ENCODE measurements at places on chromosomes 3 and 15.

DNA sequence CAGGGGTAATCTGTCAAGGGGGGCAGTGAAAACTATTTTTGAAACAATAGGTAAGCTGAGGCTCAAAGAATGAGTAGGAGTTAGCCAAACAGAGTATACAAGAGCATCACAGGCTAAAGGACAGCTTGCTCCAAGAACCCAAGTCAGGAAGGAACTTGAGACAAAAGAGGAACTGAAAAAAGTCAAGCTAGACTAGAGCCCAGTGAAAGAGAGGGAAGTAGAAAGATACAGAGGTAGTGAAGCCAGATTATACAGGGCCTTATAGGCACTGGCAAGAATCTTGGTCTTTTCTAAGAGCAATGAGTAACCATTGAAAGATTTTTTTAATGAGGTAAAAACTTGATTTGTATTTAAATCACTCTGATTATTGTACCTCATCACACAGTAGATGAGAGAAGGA is 69.9 kb downstream of the FILIP1L start:
- DNase-seq, result no peak

DNA sequence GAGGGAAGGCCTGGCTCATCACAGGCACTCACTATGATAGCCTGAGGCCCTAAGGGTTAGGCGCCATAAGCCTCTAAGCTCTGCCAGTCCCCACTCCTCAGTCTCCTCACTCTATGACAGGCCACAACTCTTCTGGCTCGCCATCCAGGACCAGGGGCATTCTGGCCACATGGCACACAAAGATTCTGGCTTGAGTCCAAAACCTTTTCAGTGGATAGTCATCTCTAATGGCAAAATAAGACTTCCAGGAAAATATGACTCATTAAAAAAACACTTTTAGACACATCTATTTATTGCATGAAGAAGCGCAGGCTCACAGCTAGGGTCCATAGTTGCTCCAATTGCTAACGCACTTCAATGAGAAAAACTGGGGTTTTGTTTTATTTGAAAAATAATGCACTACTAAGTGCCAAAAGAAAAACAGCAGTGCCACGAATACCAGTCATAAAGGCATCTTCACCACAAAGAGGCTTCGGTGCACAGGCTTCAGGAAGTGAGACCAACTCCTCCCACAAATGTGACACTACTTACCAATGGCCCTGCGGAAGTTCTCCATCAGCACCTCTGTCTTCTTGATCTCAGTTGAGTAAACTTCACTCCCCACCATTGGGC is 11.1 kb downstream of the RUVBL1 start:
- DNase-seq, result no peak

GRCh38 chr3:111785034-111785433 is 74.0 kb upstream of the PHLDB2 start:
- no peak for DNase-seq

- DNase-seq, result no peak
These were observed 10.6 kb upstream of the SOX2 start for GRCh38 chr3:181701096-181701495.

DNA sequence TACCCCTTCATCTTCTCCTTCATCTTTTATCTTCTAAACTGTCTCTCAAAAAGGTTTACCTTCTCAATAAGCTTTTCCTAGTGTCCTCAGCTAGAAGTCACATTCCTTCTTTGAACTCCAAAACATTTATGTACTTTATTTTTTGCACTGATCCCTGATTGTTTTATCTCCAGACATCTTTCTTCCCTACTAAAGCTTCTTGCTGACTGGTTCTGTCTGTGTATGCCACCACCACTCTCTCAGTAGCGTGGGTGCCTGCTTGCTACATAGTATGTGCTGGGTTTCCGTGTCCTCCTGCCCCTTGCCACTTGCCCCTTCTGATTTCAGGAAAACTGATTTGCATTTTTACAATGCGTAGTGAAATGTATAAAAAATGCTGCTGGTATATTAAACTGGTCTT is 24.0 kb downstream of the GTF2E1 start:
- no peak for DNase-seq

DNA sequence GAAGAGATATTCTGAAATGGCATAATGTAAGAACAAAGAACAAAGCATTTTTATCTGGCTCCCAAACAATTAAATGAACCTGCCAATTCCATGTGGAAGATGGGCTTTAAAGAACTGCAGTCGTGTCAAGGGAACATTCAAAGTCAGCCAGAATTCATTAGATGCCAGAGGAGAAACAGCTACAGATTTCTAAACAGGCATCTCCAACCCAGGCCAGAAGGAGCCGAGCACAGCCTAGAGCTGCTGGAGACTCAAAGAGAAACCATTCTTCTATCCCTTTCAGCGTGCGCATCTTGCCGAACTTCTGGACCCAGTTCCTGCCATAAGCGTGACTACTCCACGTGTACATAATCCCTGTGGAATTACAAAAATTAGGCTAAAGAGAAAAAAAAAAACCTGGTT is 60.4 kb downstream of the MB21D2 start:
- no peak for DNase-seq

DNA sequence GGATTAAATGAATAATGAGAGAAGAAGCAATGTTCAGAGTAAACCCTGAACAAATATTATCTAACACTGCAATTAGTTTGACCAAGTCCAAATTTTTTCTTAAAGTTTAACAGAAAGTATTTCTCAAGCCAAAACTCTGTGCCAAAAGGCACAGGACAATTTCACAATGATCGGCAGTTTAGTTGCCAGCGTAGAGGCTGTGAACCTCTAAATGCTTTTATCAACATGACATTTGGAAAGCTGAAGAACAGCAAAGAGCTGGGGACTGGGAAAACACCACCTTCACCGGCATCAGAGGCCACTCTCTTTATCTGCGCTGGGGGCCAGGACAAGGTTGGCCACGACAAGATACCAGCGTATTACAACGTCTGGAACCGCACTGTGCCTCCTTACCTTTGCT is 125.6 kb downstream of the ADAMTS17 start:
- DNase-seq, result no peak

DNA sequence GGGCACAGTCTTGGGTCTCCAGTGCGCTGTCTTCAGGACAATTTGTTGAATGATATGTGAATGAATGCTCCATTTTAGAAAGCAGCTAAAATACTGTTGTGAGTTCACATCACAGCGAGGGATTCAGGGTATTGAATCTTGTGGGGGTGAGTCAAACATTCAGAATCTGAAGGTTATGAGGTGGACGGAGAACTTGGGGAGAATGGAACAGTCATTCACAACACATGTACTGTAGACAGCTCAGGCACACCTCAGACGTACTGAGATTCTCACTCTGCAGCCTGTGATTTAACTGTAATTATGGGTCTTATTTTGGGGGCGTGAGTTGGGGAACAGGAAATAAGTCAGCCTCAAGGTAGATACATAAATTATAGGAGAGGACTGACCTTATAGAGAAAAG is 13.9 kb downstream of the CRYBG3 start:
- DNase-seq, result no peak

DNA sequence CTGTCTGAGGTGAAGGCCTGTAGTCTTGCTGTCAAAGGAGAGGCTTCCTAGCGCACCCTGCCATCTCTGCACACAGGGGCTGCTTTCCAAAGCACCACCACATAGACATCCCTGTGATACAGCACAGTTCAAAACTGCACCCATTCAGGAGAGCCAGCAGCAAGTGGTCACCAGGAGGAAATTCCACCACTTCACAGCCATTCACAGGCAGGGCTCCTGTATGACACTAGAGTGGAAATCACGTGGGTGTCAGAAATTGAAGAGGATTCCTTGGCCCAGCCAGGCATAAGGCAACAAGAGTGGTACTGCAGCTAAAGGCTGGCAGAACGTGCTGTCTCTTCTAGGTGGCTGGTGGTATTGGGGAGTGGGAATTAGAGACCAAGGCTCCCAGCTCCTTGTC is 102.8 kb downstream of the RFTN1 start:
- no peak for DNase-seq

- no peak for DNase-seq
These were observed 56.0 kb upstream of the FLNB start for GRCh38 chr3:57952208-57952631.

DNA sequence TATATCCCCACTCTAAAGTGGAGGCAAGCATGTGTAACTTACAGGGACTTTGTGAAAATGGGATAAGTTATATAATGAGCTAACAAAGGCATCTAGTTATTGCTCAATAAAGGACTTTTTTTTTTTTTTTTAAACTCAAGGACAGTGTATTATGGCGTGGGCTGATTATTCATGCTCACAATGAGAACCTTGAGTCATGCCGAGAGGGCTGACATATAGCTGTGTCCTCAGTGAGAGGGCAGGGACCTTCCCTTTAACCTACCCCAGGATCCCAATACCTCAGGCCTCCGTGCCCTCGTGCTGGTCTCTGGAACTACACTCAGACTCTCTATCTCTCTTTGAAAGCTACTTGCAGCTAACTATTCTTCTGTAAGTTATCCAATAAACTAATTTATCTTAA is 319.9 kb upstream of the ICE2 start:
- DNase-seq, result no peak

GRCh38 chr3:183892610-183893214 is 8.0 kb upstream of the PARL start:
- no peak for DNase-seq

GRCh38 chr3:186121278-186121677 is 12.4 kb upstream of the ETV5 start:
- DNase-seq, result no peak

GRCh38 chr3:128354788-128355542 is 111.7 kb downstream of the DNAJB8 start:
- no peak for DNase-seq

DNA sequence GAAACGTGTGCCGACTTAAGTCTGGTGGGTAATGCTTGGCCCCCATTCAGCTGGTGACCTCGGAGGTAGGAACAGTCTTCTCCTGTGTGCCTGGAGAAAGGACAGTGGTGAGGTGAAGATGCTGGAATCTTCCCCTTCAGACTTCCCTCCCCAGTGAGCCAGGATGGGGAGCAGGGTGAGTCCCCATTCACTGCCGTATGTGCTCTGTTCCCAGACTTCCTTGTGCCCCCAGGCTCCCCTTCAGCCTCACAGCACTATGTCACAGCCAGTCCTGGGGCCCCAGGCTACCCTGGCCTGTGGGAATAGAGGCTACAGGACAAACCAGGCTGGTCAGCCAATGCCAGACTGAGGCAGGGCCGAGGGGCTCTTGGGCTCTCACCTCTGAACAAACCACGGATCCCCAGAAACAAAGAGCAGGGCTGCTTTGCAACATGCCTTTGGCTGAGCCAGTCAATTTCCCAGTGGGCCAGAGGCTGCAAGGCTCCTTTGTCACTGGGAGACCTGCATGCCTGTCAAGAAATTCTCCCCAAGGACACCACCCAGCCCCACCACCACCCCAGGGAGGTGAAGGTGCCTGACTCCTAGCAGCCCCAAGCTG is 31.8 kb upstream of the HHATL start:
- DNase-seq, result no peak

DNA sequence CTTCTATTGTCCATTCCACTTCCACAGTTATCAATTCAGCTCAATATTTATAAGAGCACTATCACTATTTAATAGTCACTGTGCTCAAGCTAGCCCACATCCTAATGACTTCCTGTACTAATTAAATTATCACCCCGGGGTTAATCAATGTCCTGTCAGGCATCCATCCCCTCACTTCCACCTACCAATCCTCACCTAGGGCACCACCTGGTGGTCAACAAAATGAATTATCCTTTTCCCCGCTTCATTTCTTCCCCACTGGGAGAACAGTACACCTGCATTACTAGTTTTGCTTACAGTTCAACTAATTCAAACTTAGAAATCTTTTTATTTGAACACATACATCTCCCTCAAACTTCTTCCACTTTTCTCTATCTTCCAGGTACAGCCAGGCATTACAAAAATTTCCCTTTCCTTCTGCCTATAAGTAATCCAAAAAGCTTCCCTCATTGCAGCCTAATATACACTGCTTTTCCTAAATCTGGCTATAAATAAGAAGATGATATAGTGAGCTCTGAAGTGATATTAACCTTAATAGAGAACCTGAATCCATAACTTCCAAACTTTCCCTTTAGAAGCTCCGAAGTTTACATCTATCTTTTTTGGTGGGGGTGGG is 68.5 kb downstream of the TMCC1 start:
- DNase-seq, result no peak

DNA sequence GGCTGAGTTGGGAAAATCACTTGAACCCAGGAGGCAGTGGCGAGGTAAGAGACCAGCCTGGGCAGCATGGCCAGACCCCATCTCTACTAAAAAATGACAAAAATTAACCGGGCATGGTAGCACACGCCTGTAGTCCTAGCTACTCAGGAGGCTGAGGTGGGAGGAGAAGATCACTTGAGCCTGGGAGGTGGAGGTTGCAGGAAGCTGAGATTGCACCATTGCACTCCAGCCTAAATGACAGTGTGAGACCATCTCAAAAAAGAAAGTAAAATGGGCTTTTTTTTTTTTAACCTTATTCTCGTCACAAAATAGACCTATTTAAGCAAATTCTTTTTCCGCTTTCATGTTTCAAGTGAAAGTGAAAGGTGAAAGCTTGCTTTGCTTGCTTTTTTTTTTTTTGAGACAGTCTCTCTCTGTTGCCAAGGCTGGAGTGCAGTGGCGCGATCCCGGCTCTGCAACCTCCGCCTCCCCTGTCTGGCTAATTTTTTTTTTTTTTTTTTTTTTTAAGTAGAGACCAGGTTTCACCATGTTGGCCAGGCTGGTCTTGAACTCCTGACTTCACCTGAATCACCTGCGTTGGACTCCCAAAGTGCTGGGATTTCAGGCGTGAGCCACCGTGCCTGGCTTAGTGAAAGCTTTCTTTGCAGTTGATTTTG is 3.6 kb downstream of the PDIA3 start:
- no peak for DNase-seq

DNA sequence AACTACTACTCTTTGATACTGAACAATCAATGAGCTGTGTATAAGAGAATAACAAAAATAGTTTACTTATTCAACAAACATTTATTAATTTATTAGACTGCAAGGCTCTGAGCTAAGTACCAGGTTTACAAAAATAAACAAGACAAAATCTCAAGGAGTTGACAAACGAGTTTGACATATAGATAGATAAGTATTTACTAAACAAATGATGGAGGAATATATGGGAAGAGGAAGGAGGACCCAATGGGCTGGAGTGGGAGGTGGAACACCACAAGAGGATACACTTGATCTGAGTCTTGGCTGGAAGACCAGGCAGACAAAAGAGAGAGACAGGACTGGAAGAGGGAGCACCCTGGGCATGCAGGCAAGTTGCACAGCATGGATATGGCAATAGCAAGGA is 47.5 kb upstream of the FSIP1 start:
- no peak for DNase-seq

- no peak for DNase-seq
These were observed 8.8 kb upstream of the TBC1D23 start for GRCh38 chr3:100252001-100252400.

GRCh38 chr3:25214034-25214433 is 214.0 kb upstream of the RARB start:
- no peak for DNase-seq

DNA sequence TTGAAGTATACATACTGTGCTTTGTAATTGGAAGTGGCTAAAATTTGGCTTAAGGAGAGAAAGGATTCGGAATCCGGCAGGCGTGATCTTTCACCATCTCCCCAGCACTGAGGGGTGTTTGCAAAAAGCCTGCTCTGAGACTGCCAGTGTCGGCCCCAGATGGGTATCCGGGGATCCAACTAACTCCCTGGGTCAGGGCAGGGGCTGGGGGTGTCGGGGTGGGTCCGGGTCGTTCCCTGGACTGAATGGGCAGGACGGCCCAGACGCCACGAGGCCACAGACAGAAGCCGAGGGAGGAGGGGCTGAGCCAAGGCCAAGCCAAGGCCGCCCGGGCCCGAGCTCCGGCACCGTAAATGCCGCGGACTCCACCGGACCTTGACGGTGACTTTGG is 349 bp downstream of the PPIB start:
- peak; percentile 7 for DNase-seq

GRCh38 chr15:67142767-67143100 is 77.3 kb downstream of the SMAD3 start:
- no peak for DNase-seq

- no peak for DNase-seq
These were observed 56.4 kb downstream of the FEM1B start for GRCh38 chr15:68333775-68334470.
